ENCODE measurements at places on chromosomes 5 and 9.

- DNase-seq, result no peak
These were observed 349.2 kb upstream of the RORB start for GRCh38 chr9:74147906-74148305.

- DNase-seq, result no peak
These were observed 35.0 kb downstream of the TPPP start for GRCh38 chr5:658103-658502.

DNA sequence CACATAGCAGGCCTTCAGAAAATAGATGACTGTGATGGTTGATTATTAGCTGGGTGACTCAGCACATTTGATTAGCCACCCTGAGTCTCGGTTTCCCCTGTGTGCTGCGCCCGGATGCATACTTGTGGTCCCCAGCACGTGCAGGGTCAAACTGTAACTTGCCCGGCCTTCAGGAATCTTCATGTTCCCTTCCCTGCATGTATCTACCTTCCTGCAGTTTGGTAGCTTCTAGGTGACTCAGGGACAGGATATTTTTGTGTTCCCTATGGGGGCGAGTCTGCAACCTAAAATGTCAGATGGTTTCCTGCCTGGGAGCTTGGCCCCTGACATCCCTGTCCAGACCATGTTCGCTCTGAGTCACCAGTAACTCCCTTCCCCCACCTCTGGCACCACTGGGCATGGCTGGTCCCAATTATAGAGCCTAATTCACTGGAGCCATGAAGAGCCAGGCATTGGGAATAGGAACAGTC is 13.2 kb downstream of the PTGS1 start:
- DNase-seq, result no peak

DNA sequence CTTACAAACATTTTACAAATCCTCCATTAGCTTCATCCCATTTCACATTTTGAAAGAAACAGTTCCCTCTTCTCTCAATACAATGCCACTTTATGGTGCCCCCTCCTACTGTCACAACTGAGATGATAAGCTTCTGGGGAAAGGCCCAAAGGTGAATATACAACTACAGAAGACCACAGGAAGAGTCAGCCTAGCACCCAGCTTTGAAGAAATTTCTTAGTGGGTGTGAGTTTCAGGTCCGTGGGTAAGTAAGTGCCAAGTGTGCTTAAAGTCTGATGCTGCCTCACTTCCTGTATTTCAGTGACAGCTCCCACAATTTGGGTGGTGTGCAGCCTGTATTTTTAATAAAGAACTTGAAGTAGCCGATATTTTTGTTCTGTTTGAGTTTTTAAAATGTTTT is 68.1 kb downstream of the ARHGEF28 start:
- DNase-seq, result no peak

- DNase-seq, result no peak
These were observed 772.0 kb upstream of the ACO1 start for GRCh38 chr9:31612336-31613030.

GRCh38 chr5:79168031-79168430 is 56.4 kb downstream of the BHMT start:
- DNase-seq, result no peak

DNA sequence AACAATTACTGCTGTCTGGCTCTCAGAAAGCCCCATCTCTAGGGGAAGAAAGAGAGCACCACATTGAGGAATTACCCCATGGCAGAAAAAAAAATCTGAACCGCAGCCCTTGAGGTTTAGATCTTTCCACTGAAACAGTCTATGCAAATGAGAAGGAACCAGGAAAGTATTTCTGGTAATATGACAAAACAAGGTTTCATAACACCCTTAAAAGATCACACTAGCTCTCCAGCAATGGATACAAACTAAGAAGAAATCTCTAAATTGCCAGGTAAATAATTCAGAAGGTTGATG is 427.1 kb downstream of the PRELID2 start:
- DNase-seq, result no peak

DNA sequence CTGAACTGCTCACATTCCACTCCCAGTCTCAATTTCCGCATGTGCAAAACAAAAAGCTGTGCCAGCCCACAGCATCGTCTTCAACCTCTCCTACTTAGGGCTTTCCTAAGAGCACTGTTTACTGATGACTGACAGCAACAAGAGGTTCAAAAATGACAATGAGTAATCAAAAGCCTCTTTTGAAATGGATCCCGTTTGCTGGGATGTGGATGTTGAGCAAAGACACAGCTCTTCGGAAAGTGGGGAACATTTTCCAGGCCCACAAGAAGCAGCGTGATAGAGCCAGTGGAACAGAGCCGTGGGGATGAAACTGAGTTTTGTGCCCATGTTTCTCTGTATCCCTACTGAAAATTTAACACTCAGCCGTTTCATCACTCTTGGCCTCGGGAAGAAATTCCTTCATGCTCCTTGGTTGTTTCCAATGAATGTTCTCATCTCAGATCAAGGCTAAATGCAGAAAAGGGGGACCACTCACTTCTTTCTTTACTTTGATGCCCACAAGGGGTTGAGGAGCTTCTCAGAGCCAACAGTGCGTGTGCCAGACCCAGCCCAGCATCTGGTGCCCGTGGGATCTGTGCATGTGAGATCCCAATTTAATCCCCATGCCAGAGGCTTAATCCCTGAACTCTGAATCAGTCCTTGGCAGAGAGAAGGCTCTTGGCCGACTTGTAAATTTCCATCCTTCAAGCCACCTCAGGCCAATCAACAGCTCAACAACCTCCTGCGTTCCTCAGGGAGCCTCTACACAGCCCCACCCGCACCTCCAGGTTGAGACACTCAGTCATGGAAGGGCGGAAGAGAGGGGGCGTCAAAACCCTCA is 230.2 kb upstream of the DAPK1 start:
- no peak for DNase-seq

- no peak for DNase-seq
These were observed 29.0 kb downstream of the HK3 start for GRCh38 chr5:176870110-176870591.

GRCh38 chr9:128747241-128747640 is 23.3 kb upstream of the ZDHHC12 start:
- DNase-seq, result no peak

DNA sequence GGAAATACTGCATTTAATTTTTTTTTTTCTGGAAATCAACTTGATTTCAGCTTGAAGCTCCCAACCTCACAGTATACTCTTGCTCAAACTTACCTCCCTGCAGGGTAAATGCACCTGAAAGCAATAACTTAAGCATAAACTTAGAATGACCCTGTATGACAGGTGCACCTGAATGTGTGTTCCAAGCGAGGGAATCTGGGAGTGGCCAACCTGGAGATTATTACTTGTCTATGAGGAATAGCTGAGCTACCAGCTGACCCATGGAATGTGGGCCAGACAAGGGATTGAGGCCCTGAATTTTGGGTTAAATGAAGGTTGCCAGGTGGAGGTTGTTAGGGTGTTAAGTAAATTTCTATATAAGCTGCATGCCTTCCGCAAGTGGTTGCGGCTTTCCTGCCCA is 140.6 kb downstream of the OSTF1 start:
- DNase-seq, result no peak

DNA sequence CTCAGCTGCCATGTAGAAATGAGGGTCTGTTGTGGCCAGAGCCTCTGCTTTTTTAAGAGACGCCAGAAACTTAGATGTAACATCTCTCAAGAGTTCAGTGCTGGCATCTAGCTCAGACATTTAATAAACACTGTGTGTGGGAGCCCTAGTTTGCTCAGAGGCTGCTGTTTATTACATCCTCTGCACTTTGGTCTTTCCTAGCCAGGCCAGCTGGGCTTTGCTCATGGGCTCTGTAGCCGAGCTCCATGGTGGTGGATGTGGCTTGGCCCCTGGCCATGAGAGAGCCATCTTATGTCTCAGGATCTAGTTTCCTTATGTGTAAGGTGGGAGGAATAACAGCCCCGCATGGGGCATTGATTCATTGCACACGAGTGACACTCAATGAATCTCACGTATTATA is 30.0 kb downstream of the ARHGEF37 start:
- DNase-seq, result no peak

DNA sequence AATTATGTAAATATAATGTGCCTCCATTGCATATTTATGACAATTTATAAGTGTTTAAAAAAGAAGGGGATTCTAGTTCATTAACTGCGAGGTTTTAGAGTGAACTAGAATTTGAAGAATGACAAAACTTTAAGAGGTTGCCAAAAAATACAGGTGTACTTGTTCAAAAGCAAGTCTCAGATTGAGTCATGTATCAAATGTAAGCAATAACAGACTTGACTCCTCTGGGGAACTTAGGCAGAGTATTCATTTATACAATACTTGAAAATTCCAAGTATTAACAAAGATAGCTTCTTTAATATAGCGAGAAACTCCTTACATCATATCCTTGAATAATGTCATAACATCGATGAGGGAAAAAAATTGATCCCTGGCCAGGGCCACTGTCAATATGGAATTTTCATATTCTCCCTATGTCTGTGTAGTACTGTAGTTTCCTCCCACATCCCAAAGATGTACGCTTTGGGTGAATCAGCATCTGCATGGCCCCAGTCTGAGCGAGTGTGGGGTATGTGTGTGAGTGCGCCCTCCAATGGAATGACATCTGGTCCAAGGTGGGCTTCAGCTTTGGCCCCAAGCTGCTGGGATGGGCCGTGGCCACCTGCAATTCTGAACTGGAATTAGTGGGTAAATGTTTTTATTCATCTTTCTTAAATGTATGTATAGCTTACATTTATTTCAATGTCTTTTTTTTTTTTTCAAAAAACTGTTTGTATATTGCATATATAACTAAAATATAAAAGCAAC is 70.1 kb downstream of the RIC1 start:
- no peak for DNase-seq

All from stimulated activated CD8-positive, alpha-beta memory T cell treated with anti-CD3 and anti-CD28 coated beads, Interleukin-2, amount 100 ng/mL, for 1 hour (primary cell).